ENCODE measurements at places on chromosomes 4 and X. TPM values are rescaled to one million over a fixed set of nuclear protein-coding genes. Genes with fewer than 3 reads are reported as not detected.

USP51 gene
- 1.2 TPM for total RNA-seq

- DNase-seq, result no peak
- no peaks in the 10 kb centered on the region for H3K4me1 ChIP-seq
- no peaks in the 10 kb centered on the region for H3K27me3 ChIP-seq
Observed at GRCh38 chr4:26457412-26457811, 32.9 kb downstream of the CCKAR start.

TMSB15B gene
- not detected for total RNA-seq

MAGEA9 gene
- not detected for total RNA-seq

- H3K4me1 ChIP-seq, result no peaks in the 10 kb centered on the region
- H3K27ac ChIP-seq, result no peak overlapping the region
Observed at GRCh38 chr4:168978001-168978700, 31.9 kb downstream of the CBR4 start.

Measured in psoas muscle (tissue), 8 donors.